ENCODE measurements at places on chromosomes 3 and 15.

DNA sequence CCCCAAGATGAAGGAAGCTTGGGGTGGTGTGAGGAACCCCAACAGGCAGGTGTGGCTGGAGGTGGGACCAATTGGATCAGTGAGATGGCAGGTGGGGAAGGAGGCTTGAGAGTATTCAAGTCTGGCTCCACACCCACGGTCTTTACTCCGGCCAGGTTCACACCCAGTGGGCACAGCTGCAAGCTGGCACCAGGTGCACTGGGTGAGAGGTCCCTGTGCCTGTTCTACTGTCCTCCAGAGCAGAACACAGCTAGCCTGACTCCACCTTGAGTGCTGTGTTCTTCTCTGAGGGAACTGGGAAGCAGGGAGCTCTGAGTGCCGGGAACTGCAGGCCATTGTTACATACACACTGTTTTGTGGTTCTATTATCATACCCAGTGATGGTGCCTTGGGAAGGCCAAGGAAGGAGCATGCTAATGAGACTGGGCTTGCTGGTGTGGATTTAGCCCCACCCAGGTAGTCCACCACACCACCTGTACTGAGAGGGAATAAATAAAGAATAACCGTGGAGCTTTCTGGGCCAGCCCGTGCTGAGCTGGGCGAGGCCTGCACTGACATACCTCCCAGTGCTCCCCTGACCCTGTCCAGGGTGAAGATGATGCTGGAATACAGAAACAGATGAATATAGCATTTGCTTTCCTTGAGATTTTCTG is 93.4 kb downstream of the ABHD5 start:
- DNase-seq: no peak

DNA sequence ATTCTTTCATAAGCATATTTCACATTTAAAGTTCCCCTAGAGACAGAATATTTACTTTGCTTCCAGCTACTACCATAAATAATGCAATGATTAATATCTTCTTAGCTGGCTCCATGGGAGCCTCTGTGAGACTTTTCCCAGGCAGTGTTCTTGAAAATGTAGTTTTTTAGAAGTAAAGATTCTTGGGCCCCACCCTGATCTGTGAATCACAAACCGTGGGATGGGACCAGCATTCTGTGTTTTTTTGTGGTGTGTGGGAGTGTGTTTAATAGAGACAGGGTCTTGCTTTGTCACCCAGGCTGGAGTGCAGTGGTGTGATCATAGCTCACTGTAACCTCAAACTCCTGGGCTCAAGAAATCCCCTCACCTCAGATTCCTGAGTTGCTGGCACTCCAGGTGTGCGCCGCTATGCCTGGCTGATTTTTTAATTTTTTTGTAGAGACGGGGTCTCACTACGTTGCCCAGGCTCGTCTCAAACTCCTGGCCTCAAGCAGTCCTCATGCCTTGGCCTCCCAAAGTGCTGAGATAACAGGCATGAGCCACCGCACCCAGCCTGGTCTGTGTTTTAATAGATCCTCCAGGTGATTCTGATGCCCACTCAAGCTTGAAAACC is 83.0 kb downstream of the KLHL25 start:
- no peak for DNase-seq

GRCh38 chr3:23435318-23435717 is 232.2 kb downstream of the UBE2E2 start:
- no peak for DNase-seq

GRCh38 chr3:24952388-24952787 is 457.7 kb upstream of the THRB start:
- no peak for DNase-seq

GRCh38 chr3:105834768-105835167 is 34.0 kb downstream of the CBLB start:
- no peak for DNase-seq

- peak; percentile 86 for DNase-seq
Measured at GRCh38 chr3:169812332-169813235, at the start of the genes LRRC34 and LRRIQ4. Gene LRRC34, minus strand, starts transcription at chr3:169812904. Its CDS starts 356 bp downstream, at chr3:169812548. Gene LRRIQ4, plus strand, starts transcription at chr3:169812870. Its CDS starts 9,052 bp downstream, at chr3:169821922.

- no peak for DNase-seq
Measured at GRCh38 chr3:169295126-169295525, 368.4 kb downstream of the MECOM start.

DNA sequence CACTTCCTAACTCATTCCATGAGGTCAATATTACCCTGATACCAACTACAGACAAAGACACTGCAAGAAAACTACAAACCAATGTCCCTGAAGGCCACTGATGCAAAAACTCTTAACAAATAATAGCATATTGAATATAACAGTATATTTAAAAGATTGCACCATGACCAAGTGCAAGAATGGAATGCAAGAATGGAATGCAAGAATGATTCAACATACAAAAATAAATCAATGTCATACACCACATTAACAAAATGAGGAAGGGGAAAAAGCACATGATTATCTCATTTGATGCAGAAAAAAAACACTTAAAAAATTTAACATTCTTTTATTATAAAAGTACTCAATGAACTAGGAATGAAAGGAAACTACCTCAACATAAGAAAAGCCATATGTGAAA is 463.1 kb upstream of the NECTIN3 start:
- no peak for DNase-seq

GRCh38 chr3:48423241-48423882 is 6.5 kb downstream of the PLXNB1 start:
- no peak for DNase-seq

DNA sequence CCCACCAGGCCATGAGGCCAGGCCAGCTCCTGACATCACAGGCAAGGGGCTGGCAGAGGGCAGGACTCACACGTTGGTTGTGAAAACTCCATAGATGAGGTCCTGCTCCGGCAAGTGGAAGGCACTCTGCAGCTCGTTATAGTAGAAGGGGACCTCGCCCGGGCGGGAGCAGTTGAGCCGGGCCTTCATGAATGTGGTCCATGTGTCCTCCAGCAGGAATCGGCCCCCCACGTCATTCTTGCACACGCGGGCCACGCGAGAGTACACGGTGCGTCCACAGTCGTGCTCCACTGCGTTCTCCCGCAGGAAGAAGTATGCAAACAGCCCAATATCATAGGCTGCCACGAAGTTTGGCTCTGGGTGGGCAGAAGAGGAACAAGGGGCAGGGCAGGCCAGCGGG is 101.2 kb downstream of the SEMA5B start:
- no peak for DNase-seq

DNA sequence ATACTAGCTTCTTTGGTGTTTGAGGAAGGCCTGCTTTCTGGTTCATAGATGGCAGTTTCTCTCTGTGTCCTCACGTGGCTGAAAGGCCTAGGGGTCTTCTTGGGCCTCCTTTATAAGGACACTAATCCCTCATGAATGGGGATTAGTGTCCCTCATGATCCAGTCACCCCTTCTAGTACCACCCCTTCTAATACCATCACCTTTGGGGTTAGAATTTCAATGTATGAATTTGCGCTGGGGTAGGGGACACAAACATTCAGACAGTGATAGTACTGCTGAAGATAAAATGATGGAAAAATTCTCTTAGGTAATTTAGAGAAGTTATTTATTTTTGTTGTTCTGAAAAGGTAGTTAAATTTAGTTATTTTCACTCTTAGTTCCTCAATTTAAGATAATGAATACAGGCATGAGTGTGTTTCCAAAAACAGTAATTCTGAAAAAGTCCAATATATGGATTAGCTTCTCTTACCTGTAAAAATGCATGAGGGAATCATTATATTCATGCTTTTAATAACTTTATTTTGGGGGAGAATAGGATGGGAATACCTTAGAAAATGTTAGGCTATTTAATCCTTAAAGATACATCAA is 103.6 kb downstream of the FNDC3B start:
- no peak for DNase-seq

DNA sequence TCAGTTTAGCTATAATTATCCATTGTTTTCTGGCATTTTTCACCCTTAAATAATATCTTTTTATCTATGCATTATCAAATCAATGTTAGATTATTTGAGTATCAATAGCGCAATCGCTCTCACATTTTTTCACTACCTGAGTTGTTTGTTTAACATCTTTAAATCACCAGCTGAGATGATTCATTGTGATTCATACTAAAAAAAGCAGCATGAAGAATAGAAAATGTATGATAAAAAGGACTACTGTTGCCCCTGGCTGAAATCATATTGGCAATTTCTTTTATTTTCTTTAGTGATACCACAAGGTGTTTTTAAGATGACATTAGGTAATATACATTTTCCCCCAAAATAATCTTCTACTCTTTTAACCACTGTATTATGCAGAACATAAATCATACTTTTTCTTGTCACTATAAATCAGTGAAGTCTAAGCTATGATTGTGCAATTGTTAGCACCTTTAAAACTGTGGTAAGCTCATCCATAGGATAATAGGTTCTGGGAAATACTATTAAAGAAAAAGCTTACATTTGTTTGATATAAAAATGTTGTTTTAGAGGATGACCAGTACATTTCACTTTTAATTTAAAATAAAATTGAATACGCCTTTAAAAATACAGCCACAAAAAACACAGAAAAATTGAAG is 889.1 kb downstream of the NAALADL2 start:
- DNase-seq: no peak

- peak; percentile 58 for DNase-seq
Measured at GRCh38 chr3:3802046-3802445, 2.8 kb downstream of the LRRN1 start.

GRCh38 chr15:42145546-42146455 is 10.6 kb downstream of the PLA2G4F start:
- no peak for DNase-seq

GRCh38 chr3:64291345-64291744 is 66.1 kb upstream of the PRICKLE2 start:
- no peak for DNase-seq

DNA sequence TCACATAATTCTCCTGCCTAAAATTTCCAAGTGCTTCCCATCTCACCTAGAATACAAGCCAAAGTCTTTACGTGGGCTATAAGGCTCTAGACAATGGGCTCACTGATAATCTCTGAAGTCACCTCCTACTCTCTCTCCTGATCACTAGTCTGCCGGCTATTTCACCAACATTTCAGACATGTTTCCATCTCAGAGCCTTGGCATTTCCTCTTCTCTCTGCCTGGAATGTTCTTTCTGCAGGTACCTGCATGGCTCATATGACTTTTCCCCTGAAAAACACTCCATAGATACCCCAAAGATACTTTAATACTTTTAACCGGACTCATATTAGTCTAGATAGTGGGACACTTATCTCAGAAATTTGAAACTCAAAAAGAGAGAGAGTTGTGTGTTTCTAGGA is 32.7 kb downstream of the CD200 start:
- no peak for DNase-seq

- DNase-seq: no peak
Measured at GRCh38 chr3:38468765-38469164, 15.1 kb downstream of the ACVR2B start.

DNA sequence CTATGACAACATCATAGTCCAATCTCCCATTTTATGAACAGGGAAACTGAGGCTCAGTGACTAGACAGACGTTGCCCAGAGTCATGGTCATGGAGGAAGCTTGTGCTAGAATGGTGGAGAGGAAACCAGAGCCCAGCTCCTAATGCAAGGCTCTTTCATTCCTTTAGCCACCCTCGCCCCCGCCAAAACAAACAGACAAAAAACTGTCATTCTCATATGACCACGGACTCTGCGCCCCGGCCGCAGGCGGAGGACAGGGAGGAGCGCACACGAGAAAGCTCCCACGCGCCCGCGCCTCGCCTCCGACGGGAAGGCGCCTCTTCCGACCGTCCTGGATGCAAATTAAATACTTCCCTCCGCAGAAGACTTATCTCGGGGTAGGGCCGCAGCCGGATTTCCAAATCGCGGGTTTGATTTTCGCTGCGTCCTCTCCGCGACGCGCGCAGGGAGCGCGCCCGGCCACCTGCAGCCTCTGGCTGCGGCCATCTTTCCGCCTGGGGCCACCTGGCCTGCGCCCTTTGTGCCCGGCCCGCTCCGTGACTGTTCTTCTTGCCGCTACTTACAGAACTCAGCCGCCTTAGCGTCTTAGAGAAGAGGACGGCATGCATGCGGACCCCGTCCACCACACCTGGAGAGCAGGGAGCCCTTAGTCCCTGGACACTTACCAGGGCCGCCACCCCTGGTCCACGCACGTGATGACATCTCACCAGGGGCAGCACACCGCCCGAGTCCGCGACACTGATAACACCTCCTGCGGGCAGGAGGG is 670 bp upstream of the ATP13A3 start:
- DNase-seq: no peak

Measured in brain (organoid and tissue), 16 donors.